T-helper 1 cell treated with Interleukin-12 subunit alpha and Interleukin-12 subunit beta and Interleukin-4 antibody, amounts not matched to agents 30 ng/mL and 1 ng/mL, for 36 hours (primary cell): ENCODE measurements at places on chromosomes 3 and 15. TPM values are rescaled to one million over a fixed set of nuclear protein-coding genes. Genes with fewer than 3 reads are reported as not detected.

KCNAB1 gene
- total RNA-seq = 0.07 and 0.12 TPM in 2 replicates

LRRC34 gene
- 1.5 and 1.9 TPM in 2 replicates for total RNA-seq

SENP8 gene
- total RNA-seq = 0.93 and 1.0 TPM in 2 replicates

FEZF2 gene
- not detected in 2 replicates for total RNA-seq

LNP1 gene
- total RNA-seq = 0.76 and 1.5 TPM in 2 replicates

PTH1R gene
- not detected in 2 replicates for total RNA-seq

WNT5A gene
- not detected in 2 replicates for total RNA-seq

PLA2G4B gene
- total RNA-seq = 12.9 and 15.6 TPM in 2 replicates

TRIM71 gene
- total RNA-seq = 0.02 TPM in 1 of 2 replicates, not detected in the other

NOX5 gene
- 0.02 and 0.05 TPM in 2 replicates for total RNA-seq

ZBTB11 gene
- 32.1 and 33.2 TPM in 2 replicates for total RNA-seq

SLCO2A1 gene
- total RNA-seq = not detected in 2 replicates

TUSC7 gene
- total RNA-seq = not detected in 2 replicates

LYZL4 gene
- total RNA-seq = not detected in 2 replicates

CSTA gene
- not detected in 2 replicates for total RNA-seq

TPRG1 gene
- 2.7 and 2.9 TPM in 2 replicates for total RNA-seq

REC114 gene
- not detected in 2 replicates for total RNA-seq
